ENCODE measurements at places on chromosomes 3 and 15.

GRCh38 chr15:81888748-81889484 lies 156.9 kb downstream of the MEX3B start:
- DNase-seq, result no peak

DNA sequence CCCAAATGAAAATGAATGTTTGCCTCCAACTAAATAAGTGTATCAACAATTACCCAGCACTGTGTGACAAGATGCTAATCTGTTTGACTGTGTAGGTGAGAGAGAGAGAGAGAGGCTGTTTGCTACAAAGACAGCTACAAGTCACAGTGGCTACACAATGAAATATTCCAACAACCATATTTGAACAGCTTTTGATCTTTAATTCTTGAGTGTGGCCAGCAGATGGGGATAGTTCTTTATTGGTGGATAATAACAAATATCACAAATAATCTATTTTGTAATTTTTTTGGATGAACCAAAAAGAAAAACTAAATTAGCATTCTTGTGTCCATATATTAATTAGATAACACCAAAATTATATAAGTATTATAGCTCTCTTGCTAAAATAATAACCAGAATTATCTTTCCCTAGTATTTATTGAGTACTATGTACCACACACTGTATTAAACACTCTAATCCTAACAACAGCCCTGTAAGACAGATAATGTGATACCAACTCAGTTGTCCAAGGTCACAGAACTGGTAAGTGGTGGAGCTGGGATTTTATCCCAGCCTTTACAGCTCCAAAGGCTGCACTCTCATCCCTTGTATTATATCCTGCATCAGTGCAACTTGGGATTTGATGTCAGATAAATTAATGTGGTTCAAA lies 61.9 kb upstream of the C3orf80 start:
- DNase-seq, result no peak

DNA sequence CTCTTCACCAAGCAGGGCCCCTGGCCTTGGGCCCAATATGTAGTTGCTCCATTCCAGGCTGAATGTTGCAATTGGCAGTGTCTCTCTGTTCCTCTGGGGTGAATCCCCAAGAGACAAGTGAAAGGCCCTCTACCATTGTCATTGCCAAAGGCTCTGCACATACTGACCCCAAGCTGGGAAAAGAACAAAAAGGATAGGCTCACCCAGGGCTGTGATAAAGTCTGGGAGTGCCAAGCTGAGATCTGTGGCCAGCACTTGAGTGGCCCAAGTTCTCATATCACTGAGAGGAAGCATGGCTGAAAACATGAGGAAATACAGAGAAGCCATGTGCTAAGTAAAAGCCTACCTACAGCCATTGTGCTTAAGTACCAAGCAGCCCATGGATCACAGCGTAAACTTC lies 612.2 kb upstream of the EPHA6 start:
- DNase-seq, result no peak

DNA sequence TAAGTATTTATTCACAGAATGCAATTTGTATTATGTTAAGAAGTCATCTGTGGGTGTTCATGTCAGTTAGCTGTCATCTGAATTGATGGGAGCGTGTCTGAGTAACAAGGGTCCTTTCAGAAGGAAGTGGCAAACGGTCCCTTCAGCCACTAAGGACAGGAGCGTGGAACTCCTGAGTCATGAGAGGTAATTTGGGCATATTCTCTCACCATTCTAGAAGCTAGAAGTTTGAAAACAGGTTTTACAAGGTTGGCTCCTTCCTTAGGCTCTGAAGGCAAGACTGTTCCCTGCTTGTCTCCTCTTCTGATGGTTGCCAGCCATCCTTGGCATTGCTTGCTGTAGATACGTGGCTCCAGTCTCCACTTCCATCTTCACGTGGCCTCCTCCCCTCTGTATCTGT lies 19.7 kb downstream of the ABHD2 start:
- no peak for DNase-seq

- no peak for DNase-seq
Measured at GRCh38 chr15:53880357-53880756, 97.9 kb upstream of the UNC13C start.

DNA sequence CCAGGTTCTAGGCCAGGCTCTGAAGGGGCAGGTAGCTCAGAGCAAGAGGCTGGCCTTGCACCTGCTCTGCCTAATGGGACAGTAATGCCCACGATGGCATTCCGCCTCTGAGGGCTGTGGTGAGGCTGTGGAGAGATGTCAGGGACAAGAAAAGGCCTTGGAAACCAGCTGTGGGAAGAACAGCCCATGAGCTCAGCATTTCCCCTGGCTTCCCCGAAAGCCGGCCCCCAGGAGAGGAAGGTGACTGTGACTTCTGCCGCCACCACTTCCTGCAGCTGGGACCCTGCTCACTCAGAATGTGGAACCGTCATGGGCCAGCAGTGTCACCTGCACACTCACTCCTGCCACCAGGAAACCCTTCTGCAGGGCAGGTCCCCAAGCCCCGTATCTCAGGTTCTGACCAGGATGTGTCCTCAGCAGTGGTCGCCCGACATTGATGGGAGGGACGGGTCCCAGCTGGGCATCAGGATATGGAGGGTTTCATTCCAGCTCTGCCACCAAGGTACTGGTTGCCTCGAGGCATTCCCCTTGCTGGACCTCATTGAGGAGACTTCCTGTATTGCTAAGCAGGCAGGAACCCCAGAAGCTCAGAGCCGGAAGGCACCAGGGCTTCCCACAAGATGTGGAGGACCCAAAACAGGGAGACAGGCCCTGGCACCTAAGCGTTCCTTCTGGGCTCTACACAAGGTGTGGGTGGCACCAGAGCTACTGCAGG lies 30.7 kb downstream of the SEMA7A start:
- peak; percentile 55 for DNase-seq

DNA sequence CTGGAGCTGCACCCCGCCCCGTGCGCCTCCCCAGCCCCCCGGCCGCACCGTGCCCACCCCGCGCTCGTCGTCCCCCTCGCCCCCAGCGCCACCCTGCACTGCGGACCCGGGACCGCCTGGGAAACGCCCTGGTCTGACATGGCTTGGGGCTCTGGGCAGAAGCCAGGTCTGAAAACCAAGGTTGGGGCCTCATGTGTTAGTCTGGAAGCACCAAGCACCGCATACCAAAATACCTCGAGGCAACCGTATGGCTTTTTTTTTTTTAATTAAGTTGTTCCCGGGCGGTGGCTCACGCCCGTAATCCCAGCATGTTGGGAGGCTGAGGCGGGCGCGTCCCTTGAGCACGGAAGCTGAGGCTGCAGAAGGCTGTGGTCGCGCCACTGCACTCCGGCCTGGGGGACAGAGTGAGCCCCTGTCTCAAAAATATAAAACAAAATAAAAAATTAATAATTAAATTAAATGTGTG lies 91.5 kb upstream of the CHD2 start:
- DNase-seq, result no peak

DNA sequence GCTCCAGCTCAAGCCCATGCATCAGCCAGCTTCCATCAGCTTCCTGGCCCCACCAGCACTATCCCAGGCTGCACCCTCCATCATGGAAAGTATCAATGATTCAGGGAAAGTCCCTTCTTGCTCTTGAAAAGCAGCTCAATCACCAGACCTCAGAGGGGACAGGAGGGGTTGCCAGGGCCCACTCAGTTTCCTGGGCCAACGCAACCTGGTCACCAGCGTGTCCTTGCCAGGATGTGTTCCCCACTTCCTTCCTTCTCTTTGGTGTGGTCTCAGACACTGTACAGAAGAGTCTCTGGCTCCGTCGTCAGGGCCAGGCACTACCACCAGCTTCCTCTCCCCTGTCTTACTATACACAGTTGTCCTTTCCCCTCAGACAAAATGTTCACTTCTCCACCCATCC lies 3.0 kb downstream of the HDC start:
- DNase-seq, result no peak

GRCh38 chr3:131989318-131989717 lies 45.5 kb downstream of the CPNE4 start:
- DNase-seq, result no peak

DNA sequence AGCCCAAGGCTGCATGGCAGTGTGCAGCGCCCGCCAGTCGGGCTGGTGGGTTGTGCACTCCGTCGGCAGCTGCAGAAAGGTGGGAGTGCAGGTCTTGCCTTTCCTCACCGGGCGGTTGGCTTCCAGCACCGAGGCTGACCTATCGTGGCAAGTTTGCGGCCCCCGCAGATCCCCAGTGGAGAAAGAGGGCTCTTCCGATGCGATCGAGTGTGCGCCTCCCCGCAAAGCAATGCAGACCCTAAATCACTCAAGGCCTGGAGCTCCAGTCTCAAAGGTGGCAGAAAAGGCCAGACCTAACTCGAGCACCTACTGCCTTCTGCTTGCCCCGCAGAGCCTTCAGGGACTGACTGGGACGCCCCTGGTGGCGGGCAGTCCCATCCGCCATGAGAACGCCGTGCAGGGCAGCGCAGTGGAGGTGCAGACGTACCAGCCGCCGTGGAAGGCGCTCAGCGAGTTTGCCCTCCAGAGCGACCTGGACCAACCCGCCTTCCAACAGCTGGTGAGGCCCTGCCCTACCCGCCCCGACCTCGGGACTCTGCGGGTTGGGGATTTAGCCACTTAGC lies 4.3 kb downstream of the ISL2 start:
- DNase-seq, result no peak

DNA sequence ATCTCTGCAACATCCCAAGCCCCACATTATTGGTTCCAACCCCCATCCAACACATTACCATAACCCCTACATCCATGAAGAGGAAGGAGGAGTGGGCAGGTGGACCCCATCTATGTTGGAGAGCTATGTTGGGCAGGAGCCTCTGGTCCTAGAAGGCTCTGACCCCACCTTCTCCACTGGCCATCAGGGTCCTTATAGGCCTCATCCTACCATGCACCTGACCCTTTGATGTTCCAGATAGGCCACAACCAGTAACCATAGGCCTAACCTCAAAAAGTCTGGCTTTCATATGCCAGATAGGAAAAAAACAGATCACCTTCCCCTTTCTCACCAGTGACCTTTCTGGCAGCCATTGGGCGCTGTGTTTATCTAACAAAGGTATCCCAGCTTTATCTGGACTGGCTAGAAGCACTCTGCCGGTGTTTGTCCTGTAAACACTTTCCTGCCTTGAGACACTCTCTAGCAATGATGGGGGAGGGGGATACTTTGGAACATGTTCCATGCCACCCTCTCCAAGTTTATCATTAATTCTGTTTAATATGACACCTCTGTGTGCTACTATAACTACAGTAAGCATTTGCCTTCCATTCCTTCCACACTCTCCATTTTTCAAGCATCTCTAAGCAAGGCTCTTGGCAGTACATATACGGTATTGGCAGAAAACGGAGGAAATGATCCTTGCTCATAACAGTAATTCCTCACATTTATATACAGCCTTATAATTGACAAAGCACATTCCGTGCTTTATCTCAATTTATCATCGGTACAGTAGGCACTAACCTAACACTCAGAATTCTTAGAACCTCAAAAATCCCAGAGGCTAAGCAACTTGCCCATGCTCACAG lies 377.1 kb downstream of the VPS13C start:
- DNase-seq, result no peak

- DNase-seq, result no peak
Measured at GRCh38 chr3:99639579-99639978, 1.2 kb downstream of the COL8A1 start.

- no peak for DNase-seq
Measured at GRCh38 chr15:56208185-56208584, 35.5 kb downstream of the RFX7 start.

DNA sequence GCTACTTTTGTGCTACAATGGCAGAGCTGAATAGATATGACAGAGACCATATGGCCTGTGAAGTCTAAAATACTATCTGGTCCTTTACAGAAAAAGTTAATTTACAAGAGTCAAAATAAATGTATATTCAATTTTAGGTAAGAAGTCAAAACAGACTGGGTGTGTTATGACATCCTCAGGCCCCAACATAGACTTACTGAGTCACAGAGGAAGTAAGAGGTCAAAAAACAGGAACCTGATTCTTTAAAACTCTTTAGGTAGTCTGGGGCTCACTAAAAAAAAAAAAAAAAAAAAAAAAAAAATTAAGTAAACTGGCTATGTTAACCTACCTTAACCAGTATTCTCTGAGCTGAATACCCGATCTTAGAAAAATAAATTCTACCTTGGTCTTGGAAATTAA lies 13.1 kb downstream of the DNAAF4 start:
- DNase-seq, result no peak

GRCh38 chr3:197600796-197601565 lies 45.2 kb upstream of the BDH1 start:
- DNase-seq, result no peak

DNA sequence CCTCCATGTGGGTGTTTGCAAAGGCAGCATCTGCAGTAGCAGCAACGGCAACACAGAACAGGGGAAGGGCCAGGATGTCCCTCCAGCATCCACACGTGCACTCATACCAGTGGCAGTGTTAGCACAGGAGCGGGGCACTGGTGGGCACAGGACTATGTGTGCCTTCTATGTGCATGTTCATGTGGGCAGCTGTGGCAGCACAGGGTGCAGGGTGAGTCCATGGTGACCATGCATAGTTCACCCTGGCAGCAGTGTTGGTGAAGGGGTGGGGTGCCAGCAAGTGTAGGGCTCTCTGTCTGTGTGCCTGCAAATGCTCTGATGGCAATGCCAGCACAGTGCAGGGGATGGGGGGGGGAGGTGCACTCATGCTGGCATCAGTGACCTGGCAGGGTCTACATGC lies 222.1 kb upstream of the SOX14 start:
- no peak for DNase-seq

DNA sequence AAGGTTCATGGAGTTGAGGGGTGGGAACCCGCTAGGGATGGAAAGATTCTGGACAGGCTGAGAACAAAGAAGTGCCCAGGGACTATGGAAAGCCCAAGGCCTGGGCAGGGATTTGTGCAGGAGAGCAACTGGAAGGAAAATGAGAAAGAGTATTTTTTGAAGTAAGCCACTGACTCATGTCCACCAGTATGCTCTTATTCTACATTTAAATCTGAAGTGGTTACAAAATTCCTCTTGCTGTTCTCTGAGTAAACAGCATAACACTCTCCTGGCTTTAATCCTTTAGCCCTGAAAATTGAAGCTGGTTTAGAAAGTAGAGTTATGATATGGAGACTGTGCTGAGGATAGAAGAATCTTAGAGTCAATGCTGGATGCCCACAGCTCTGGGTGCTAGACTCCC lies 165.2 kb downstream of the ISL2 start:
- no peak for DNase-seq

- DNase-seq, result no peak
Measured at GRCh38 chr3:56917361-56918110, 115.8 kb upstream of the ARHGEF3 start.

DNA sequence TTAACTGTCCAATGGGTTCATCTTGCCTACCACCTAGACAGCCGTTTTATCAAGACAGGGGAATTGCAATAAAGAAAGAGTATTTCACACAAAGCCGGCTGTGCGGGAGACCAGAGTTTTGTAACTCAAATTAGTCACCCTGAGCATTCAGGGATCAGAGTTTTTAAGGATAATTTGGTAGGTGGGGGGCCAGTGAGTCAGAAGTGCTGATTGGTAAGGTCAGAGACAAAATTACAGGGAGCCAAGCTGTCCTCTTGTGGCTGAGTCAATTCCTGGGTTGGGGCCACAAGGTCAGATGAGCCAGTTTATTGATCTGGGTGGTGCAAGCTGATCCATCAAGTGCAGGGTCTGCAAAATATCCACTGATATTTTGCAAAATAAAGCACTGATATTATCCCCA lies 29.9 kb upstream of the GPD1L start:
- DNase-seq, result no peak

- no peak for DNase-seq
Measured at GRCh38 chr15:76366714-76367113, 30.1 kb downstream of the ISL2 start.

- DNase-seq, result no peak
Measured at GRCh38 chr3:159126261-159127020, 324.6 kb downstream of the MFSD1 start.

- no peak for DNase-seq
Measured at GRCh38 chr3:116667791-116668190, 41.8 kb upstream of the TUSC7 start.

- DNase-seq, result no peak
Measured at GRCh38 chr3:23644099-23644498, 161.7 kb upstream of the UBE2E1 start.

Measured in stimulated activated CD8-positive, alpha-beta memory T cell treated with anti-CD3 and anti-CD28 coated beads, Interleukin-15, amount 100 ng/mL, for 24 hours (primary cell).